ENCODE measurements at places on chromosomes 7 and 10.

DNA sequence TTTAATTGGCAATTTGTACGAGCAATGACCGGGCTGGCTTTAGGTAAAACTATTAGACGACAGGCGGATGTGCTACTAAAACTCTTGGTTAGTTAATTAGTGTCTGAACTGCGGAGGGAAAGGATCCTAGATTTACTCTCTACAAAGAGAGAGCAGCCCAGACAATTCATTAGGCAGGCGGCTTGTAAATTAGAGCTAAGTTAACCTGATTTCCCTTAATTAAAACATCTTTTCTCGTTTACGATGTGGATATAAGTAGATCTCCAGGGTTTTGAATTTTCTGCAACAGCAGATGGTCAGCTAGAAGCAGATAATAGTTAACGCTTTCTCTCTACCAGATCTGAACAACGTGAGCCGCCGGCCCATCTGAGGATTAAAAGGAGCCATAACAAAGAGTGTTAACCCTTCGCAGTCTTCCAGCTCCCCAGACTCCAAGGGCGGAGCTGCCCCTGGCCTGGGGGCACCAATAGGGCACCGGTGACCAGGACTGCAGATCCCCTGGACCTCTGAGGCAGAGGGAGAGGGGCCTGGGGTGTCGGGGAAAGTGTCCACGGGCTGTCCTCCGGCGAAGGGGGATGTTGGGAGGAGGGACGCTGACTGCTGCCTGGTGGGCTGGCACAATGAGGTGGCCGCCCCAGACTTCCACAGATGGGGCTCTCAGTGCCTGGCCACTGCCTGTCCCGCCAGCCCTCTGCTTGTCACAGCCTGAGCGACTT, 6.3 kb upstream of the UNCX start:
- DNase-seq = no peak

DNA sequence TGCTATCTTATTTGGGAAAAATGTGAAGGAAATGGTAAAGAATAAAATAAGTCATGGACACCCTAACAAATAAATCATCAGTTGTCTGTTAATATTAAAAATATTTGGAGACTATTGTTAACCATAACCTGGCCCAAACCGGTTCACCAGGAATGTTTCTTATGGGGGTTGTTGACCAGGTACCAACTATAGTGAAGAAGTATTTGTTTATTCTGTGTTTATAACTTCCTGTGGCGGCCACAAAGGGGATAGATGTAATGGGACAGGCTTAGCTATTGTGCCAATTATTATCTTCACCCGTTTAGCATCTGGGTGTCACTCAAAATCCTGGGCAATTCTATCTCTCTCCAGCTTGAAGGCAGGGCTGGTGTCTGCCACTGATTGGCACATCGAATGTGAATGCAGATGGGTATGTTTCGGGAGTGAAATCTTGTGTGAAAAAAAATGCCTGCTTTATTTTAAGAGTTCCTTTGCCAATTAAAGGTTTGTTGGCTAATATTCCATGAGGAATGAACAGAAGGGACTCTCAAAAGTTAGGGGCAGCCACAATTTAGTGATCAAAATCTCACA, 500.9 kb downstream of the ARL4A start:
- no peak for DNase-seq

DNA sequence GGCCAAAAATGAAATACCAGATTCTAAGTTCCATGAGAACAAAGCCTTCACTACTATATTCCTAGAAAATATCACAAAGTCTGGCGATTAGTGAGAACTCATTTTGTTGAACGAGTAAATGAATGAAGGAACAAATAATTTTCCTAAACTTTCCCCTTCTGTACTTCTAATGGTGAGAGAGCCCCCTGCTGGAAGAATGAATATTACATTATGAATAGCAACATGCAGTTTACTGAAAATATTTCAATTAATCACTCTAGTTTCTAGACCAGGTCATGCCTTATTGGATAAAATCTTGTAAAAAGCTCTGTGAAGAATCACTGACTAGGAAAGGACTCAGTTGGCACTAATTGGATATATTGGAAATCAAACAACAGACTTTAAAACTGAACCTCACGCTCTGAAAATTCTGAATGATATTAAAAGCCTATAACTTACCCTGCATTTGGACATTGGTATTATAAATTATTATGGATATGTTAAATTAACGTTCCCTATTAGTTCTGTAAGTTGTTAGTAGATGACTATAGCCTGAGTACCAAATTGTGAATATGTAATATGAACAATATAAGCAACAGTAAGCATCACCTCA, 32.4 kb upstream of the MTPN start:
- DNase-seq = no peak

GRCh38 chr10:63832686-63833085, 311.5 kb downstream of the REEP3 start:
- no peak for DNase-seq

DNA sequence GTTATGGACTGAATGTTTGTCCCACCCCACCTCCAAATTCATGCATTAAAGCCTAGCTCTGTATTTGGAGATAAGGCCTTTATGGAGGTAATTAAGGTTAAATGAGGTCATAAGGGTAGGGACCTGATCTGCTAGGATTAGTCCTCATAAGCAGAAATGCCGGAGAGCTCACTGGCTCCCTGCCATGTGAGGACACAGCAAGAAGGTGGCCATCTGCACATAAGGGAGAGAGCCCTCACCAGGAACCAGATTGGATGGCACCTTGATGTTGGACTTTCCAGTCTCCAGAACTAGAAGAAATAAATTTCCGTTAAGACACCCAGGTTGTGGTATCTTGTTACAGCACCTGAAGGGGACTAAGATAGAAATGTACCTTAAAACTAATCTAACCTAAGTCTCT, 816.1 kb upstream of the C7orf33 start:
- DNase-seq = no peak

- DNase-seq = no peak
Measured at GRCh38 chr10:132590094-132590751, 52.6 kb downstream of the INPP5A start.

DNA sequence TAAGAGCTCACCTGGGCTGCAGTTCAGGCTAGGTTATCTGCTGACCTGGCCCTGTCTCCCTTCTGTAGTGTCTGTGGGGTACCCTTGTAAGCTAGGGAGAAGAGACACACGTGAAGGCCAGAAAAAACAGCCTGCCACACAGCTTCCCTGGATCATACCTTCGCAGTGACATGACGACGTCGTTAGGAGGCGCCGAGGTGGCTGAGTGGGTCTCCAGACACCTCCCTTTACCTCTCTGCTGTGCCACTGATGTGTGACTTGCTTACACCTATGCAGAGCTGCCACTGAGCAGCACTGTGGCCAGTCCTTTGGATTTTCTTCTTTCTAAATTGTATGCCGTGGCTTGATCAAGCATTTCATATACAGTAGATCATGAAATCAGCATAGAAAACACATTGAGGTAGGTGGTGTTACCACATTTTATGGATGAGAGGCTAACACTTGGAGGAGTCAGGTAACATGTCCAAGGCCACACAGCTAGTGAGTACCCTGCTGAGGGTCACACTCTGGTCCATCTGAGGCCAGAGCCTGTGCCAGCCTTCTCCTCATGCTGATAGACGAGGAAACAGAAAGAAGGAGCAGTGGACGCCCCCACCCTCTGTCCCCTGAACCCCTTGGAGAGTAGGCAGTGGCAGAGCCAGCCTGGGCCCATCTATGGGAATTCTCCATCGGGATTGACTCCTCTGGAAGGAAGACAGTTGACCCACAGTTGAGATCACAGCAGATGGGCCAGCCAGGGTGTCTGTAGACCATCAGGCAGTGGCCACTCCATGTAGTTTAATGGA, 23.1 kb downstream of the HTRA1 start:
- no peak for DNase-seq

DNA sequence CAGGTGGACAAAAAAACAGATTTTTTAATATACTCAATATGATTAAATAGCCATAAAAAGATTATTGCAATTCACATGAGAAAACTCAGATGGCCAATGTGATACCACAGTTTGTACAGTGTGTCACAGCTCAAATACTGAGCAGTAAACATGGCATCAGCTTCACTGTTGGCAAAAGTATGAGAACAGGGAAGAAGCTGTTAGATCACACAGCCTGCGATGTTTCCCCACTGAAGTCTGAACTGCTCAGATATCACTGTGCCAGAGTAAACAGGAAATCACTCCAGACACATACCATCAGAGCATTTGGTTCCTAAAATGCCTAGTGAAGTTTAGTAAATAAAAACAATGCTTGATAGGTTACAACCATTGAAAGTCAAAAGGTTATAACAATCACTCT, 347.8 kb downstream of the ETV1 start:
- no peak for DNase-seq
